ENCODE measurements at places on chromosomes 2 and 18. TPM values are rescaled to one million over a fixed set of nuclear protein-coding genes. Genes with fewer than 3 reads are reported as not detected.

ACTG2 gene
- 14.7 TPM for total RNA-seq

PROM2 gene
- total RNA-seq = 32.9 TPM

KCTD1 gene
- total RNA-seq = 15.6 TPM

ARHGAP25 gene
- total RNA-seq = 3.7 TPM

DCDC2C gene
- total RNA-seq = not detected

VIL1 gene
- 488 TPM for total RNA-seq

SIGLEC15 gene
- 0.21 TPM for total RNA-seq

PDE1A gene
- 4.0 TPM for total RNA-seq

OTX1 gene
- total RNA-seq = not detected

PSMA8 gene
- not detected for total RNA-seq

CBLN2 gene
- total RNA-seq = 1.1 TPM

KCNJ13 gene
- total RNA-seq = not detected

SH3BP4 gene
- total RNA-seq = 26.0 TPM

All from left colon (tissue), 2 donors.